ENCODE measurements at places on chromosomes 7 and 10.
A peak's percentile ranks its signal among the peaks of the same experiment; 100 is the strongest.

DNA sequence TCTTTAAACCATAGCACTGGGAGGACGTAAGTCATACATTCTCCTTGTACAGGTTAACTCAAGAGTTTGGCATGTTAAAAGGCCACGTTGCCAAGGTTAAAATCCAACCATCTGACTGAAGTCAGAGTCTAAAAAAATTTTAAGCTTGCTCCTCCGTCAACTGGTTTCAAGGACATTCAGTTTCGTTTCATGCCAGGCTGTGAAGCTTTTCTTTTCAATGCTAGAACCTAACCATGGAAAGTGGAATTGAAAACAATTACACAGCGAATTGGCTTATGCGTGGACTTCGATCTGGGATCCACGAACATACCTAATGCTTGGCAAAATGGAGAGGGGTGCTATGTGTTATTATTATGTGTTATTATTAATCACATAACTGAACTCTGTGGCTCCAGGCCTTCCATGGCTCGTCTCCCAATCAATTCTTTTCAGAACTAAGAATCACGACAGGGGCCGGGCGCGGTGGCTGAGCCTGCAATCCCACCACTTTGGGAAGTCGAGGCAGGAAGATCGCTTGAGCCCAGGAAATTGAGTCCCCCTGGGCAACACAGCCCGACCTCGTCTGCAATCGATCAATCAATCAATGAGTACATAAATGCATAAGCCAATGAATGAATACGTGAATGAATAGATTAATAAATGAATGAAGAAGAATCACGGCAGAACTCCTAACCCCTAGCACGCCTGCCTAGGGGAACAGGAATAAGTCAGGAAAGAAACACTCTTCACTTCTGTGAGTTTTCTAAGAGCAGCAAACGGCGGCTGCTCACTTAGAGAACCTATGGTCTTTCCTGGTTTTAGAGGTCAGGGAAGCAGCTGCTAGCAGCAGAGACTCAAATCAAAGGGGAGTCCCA, 733 bp upstream of the ARL5B start:
- peak; percentile 72 for DNase-seq

- peak; percentile 56 for DNase-seq
These were observed 282.8 kb downstream of the ARHGAP12 start for GRCh38 chr10:31645786-31646185.

DNA sequence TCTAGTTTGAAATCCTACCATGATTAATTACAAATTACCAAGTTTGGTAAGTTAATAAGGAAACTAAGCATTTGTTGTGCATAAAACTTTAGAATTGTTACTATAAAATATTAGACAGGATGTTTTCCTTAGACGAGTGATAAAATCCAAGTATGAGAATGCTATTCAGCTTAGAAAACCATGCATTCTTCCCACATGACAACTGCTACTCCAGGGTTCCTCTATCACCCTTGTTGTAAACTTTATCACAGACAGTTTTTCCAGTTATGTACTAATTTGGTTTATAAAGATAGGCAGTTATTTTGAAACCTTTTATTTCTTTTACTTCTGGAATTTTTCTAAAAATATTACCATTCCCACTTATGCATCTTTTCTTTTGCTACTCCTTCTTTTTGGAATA, 52.0 kb downstream of the SIRT1 start:
- peak; percentile 31 for DNase-seq

DNA sequence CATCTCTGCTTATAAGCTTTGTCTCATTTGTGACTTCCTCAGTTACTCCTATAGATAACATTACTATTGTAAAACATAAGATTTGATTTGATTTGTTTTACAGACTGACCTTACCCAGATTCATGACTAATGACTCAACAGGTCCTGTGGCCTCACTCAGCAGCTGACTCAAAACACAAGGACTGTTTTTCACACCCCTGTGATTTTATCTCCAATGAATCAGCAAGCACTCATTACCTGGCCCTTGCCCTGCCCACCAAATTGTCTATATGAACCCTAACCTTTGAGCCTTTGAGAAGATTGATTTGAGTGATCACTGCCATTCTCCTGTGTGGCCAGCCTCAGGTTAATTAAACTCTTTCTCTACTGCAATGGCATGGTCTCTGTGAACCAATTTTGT, 1064.6 kb upstream of the LRRTM3 start:
- DNase-seq, result no peak

DNA sequence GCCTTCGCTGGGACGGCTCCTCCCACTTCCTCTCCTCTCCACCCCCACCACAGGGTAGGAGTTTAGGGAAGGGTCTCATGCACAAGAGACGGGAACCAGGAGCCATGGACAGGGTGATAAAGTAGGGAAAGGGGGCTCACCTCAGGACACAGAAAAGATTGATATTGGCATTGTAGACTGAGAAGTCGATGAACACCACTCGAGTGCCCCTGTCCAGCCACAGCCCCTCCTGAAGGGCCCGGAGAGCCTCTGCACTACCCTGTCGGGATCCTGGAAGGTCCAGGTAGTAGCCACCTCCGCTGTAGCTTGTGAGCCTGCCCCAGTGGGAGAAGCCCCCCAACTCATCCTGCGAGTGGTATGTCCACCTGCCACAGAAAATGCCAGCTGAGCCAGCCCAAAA, 10.8 kb upstream of the BLOC1S2 start:
- no peak for DNase-seq

- DNase-seq, result no peak
These were observed 373.4 kb upstream of the PCDH15 start for GRCh38 chr10:55174419-55174818.

DNA sequence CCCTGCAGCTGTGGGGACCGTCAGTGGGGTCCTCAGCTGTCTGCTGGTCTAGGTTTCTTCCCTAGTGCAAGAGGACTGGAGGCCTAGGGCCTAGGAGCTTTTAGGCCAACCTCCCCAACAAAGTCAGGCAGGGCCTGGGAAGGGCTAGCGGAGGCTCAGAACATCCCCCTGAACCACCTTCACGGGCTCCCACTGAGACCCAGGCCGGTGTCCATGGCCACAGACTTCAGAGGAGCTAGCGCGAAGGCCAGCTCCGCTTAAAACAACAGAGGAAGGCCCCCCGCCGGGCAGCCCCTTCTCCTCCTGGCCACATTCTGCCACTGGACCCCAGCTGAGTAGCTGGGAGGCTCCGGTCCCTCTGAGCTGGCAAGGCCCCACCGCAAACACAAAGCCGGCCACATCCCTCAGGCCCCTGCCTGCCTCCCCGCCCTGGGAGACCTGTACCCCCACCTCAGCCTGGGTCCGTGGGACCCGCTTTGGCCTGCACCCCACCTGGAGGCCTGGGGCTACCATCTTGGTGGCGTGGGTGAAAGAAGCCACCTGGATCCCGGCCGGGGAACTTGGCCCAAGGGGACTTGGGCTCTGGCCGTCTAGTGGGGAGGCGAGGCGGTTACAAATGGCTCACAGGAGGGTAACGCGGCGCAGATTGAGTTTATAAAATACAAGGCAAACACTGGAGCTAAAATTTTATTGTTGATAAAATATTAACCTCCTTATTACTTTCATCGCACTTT, 5.4 kb upstream of the UNCX start:
- DNase-seq, result no peak

DNA sequence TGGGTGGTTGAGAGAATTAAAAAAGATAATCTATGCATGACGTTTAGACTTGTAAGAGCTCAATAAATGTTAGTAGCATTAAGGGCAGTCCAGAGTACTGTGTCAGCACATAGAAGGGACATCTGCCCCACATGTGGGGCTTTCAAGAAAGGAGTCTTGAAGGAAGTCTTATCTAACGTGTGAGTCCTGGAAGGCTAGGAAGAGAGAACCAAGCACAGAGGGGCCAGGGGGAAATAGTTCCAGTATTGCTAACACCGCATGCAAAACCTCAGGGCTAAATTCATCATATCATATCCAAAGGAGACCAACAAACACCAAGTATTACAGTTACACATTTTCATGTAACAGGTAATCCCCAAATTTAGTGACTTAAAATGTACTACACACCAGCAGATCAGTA, 122.7 kb downstream of the AOAH start:
- no peak for DNase-seq

- DNase-seq, result no peak
These were observed 104.6 kb downstream of the ABLIM1 start for GRCh38 chr10:114553436-114553835.

DNA sequence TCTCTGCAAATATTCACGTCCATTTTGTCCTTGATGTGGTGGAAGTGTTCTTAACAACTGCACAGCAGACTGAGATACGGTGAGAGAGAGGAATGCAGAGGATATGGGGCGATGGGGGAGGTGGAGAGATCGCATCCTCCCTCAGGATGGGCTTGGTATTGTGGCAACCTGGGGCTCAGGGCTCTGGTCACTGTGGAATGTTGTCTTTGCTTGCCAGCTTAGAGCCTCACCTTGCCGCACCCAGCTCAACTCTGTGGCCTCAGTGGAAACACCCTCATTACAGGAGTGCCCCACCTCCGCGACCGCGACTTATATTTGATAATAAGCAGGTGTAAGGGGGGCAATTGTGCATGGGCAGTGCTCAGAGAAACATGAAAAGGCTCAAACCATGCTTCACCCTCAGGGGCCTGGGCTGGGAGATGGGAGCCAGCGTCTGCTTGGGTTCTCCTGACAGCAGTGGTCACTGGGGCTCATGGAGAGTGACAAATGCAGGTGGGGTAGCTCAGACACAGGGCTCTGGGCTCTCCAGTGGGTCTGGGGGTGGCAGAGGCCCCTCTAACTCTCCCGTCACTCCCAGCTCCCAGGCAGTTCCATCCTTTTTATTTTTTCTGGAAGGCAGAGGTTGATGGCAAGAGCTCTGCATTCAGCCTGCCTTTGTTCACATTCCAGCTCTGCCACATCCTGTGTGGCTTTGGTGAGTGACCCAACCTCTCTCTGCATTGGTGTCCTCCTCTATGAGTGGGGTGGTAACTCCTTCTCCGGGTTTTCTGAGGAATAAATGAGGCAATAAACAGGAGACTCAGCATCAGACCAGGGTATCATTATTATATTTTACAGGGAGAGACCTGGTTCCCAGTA, 43.1 kb upstream of the EMX2 start:
- DNase-seq, result no peak

- DNase-seq, result no peak
These were observed 572.5 kb upstream of the FOXK1 start for GRCh38 chr7:4109481-4110110.

DNA sequence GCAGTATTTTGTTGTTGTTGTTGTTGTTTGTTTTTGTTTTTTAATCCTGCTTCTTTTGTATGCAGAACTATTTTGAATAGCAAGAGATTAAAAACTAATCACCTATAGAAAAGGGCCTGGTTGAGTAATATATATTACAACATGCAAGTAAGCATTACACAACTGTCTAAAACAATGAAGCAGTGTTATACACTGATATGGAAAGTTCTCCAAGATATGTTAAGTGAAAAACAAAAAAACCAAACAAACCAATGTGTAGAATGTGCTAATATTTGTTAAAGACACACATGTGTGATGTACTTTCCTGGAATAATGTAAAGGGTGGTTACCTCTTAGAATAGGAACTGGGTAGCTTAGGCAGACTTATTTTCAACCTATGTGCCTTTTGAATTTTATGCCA, 117.4 kb downstream of the ZNF365 start:
- DNase-seq, result peak; percentile 27

DNA sequence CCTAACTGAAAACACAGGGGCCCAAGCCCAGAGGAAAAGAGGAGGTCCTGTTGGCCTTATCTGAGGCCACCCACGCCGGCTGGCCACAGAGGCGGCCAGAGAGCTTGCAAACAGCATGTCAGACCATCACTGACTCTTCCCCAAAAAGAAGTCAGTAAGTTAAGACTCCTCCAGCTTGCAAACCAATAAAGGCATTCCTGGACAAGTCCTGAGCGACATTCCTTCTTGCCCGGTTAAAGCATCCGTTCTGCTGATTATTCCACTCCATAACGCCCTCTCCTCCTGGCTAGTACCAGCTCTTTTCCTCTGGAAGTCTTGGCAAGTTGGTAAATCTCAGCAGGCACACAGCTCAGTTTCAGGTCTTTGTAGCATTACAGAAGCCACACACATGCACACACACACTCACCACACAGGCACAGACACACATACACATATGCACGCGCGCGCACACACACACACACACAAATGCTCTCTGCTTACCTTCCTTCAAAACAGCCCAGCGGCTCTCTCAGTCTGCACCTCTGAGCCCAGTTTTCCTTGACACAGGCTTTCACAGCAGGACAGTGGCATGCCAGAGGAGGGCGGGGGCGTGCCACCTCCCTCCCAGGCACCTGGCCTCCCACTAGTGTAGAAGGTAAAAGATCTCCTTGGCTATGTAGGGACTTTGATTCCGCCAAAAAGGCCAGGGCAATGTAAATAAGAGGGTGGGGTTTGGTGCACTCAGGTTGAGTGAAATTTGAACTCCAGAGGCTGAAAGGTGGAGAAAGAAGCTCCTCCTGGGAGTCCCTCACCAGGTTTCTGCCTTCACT, 201.4 kb downstream of the TNS3 start:
- DNase-seq, result peak; percentile 32

DNA sequence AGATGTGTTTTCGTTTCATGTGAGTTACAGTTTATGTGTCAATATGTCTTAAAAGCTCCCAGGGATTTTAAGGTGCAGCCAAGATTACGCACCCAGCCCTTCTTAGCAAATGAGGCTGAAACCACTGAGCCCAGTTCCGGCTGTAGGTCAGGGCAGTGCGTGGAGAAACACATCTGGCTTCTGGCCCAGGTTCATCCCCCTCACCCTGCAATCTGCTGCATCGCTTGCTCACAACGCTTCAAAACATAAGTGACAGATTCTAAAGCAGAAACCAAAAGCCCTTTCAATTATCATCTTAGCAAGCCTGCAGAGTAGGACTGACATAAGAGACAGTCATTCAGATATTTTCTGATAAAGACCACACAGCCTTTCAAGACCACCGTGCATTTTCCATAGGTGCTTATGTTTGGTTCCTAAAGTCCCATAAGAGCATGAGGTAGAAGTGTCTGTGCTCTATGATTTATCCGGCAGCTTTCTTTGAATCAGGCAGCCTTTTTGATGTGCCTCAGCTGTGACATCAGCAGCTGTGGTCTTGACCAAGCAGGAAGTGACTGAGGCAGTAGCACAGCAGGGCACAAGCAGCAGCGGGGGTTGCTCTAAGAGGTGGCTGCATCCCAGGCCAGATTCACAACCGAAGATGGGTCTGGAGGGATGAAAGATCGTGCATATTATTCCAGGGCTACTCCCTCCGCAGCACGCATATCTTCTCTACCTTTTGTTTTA, 72.1 kb upstream of the LYZL2 start:
- DNase-seq, result peak; percentile 87

GRCh38 chr7:55018361-55019190, at the start of gene EGFR:
TSS of gene EGFR (plus strand) at chr7:55019017. CDS start at chr7:55019278, 261 bp downstream.
- DNase-seq, result peak; percentile 73

GRCh38 chr10:69262292-69262751, 16.0 kb upstream of the HK1 start:
- no peak for DNase-seq

GRCh38 chr10:51666456-51666855, 32.9 kb downstream of the CSTF2T start:
- peak; percentile 34 for DNase-seq

GRCh38 chr7:149291036-149291780, 29.2 kb downstream of the ZNF783 start:
- no peak for DNase-seq

DNA sequence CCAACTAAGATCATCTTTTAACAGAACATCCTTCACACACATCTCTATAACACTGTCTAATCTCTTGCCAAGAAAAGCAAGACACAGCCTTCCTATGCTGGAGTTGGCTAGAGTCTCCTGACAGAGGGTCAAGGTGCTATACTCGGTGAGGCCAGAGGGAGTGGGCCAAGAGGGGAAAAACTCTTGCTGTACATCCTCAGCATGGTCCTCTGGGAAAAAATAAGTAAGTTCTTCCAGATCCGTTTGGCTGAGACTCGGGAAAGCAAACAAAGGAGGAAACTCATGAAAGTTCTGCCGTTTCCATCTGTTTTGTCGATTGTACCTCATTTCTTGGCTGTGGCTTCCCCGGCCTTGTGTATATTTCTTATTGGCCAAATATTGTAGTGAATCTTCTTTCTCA, 33.9 kb downstream of the VWDE start:
- no peak for DNase-seq
